Stimulated activated CD4-positive, alpha-beta T cell treated with anti-CD3 and anti-CD28 coated beads, Interleukin-1b, Interleukin-23, amount 100 ng/mL, for 1 hour (primary cell): ENCODE measurements at places on chromosomes 13 and 19.

DNA sequence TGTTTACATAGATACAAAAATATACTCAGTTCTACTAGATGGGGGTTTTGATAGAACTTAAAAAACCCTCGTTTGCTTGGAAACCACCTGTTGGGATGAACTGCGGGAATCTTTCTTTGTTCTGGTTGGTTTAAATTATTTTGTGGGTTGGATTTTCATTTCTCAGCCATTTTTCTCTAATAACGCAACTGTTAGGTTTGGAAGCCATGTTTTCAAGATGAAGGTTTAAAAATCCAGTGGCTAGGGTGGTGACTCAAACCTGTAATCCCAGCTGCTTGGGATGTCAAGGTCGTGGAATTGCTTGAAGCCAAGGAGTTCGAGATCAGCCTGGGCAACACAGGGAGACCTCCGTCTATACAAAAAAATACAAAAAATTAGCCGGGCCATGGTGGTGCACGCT lies 1.6 kb downstream of the URI1 start:
- no peak for DNase-seq

GRCh38 chr13:79541426-79542049 lies 60.6 kb downstream of the NDFIP2 start:
- no peak for DNase-seq

GRCh38 chr19:54337858-54338230 lies 1.1 kb downstream of the LILRA4 start:
- no peak for DNase-seq

- DNase-seq, result no peak
Measured at GRCh38 chr13:39108783-39109182, 70.5 kb downstream of the NHLRC3 start.

DNA sequence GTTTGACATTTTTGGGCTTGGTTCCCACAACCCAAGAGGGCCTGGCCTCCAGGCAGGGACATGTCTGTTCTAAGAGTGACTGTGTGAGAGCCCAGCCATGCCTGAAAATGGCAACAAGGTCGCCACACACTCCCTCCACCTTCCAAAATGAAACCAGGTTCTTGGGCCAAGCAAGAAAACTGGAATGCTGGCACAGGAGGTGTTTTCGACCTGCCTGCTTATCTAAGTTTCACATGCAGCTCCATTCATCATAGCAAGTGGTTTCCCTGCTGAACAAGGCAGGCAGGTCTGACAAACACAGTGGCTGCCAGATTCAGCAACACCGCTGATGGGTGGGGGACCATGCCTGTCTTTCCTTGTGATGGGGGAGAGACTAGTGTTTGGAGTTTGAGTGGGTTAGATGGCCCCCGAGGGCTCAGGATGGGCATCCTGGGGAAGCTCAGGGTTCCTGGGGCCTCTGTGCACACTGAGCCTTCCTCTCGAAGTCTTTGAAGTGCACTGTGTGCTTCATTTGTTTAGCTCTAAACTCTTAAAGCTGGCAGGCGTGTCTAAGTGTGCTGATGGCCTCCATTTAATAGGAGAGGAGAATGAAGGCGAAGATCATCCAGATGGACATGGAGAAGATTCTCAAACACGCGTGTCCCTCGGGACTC lies 17.9 kb upstream of the GAS6 start:
- DNase-seq, result no peak

DNA sequence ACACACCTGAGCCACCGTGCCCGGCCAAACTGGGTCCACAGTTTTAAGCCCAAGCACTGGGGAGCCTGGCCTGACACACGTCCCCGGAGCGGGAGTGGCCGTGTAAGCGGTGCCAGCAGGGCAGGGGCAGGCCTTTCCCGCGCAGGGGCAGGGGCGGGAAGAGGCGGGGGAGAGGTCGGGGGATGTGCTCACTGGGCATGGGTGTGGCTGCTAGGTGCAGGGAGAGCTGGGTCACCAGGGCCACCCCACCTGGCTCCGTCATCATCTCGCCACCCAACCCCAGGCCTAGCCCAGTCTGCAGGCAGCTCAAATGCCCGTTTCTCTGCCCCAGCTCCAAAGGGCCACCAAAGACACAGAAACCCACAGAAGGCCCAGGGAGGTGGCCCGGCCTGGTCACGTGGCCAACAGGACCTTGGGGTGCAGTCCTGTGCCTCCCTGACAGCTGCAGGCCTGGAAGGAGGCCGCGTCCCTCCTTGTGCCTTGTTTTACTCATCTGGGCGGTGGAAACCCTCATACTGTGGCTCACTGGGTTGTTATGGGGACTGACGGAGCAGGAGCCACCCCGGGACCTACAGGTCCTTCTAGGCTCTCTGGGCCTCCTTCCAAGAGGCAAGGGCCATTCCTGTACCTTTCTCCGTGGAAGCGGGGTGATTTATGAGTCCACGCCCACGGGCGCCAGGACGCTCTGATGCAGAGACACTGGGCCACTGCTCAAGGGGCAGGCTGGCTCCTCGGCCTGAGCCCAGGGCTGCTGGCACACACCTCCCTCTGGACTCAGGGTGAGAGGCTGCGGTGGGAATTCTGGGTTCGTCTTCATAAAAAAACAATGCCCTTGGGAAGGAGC lies 27.7 kb downstream of the MAP2K2 start:
- DNase-seq, result no peak
